ENCODE measurements at places on chromosomes 12 and 14. TPM values are rescaled to one million over a fixed set of nuclear protein-coding genes. Genes with fewer than 3 reads are reported as not detected.
A peak's percentile ranks its signal among the peaks of the same experiment; 100 is the strongest.

DNA sequence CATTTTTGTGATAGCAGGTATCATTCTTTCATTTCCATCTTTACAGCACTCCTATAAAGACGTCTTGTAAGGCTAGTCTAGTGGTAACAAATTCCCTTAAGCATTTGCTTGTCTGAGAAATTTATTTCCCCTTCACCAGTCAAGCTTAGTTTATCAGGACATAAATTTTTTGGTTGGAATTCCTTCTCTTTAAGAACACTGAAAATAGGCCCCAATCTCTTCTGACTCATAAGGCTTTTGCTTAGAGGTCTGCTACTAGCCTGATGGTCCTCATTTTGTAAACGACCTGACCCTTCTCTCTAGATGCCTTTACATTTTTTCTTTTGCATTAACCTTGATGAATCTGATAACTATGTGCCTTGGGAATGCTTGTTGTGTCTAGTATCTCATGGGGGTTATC is 20.3 kb downstream of the OLR1 start:
- no peak overlapping the region for H3K27ac ChIP-seq
- H3K36me3 ChIP-seq, result no peaks in the 10 kb centered on the region
- no peak for DNase-seq
- no peaks in the 10 kb centered on the region for H3K27me3 ChIP-seq

GRCh38 chr14:56328021-56328420 is 209.8 kb downstream of the PELI2 start:
- DNase-seq, result no peak
- peaks cover 4% of the 10 kb centered on the region for H3K4me1 ChIP-seq
- H3K36me3 ChIP-seq, result no peaks in the 10 kb centered on the region
- no peaks in the 10 kb centered on the region for H3K27me3 ChIP-seq
- H3K27ac ChIP-seq, result no peak overlapping the region
- no peak overlapping the region for H3K4me3 ChIP-seq

DNA sequence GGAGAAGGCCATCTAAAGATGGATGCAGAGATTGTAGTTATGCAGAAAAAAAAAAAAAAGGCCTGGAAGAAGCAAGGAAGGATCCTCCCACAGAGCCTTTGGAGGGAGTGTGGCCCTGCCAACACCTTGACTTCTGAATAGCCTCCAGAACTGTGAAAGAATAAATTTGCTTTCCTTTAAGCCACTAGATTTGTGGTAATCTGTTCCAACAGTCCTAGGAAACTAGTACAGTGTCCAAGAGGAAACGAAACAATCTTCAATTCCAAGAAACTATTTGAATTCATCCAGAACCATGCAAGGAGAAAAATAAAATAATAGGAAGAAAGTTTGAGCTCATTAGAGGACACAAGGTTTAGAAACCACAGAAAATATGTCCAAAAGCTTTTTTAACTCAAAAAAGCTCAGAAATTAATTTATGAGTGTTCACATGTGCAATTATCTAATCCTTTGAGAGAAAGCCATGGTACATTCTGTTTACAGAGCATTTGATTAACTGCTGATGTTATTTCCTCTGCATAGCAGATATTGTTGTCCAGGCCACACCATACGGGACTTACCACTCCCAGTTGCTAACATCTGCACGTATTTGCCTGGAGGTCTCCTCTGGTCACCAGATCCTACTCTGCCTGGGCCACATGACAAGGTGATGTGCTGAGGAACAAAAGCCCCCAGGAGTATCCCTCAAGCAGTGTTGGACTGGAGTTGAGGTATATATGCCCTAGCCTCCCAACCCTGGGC is 30.0 kb upstream of the STAB2 start:
- no peak for DNase-seq
- H3K27me3 ChIP-seq, result no peaks in the 10 kb centered on the region
- H3K27ac ChIP-seq, result no peak overlapping the region

DNA sequence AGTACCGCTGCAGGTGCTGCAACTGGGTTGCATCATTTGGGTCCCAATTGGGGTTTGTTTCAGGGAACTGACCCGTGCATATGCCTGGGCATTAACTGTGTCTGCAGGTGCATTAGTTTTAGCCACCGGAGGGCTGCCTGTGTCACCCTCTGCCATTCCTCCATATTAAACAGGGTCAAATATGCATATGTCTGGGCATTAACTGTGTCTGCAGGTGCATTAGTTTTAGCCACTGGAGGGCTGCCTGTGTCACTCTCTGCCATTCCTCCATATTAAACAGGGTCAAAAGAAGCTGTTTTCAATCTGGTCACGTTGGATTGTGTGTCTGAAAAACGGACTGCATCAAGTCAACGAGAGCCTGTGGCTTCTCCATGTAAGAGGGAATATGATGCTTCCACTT is 1317.0 kb downstream of the TMEM121 start:
- H3K4me1 ChIP-seq, result peaks cover 13% of the 10 kb centered on the region
- DNase-seq, result no peak
- no peaks in the 10 kb centered on the region for H3K36me3 ChIP-seq
- no peaks in the 10 kb centered on the region for H3K27me3 ChIP-seq
- peak overlapping the region; percentile 58 for H3K4me3 ChIP-seq

- no peaks in the 10 kb centered on the region for H3K27me3 ChIP-seq
- H3K36me3 ChIP-seq, result peaks cover 32% of the 10 kb centered on the region
- no peak overlapping the region for H3K27ac ChIP-seq
Observed at GRCh38 chr14:69423279-69423678, 24.8 kb downstream of the SLC39A9 start.

DNA sequence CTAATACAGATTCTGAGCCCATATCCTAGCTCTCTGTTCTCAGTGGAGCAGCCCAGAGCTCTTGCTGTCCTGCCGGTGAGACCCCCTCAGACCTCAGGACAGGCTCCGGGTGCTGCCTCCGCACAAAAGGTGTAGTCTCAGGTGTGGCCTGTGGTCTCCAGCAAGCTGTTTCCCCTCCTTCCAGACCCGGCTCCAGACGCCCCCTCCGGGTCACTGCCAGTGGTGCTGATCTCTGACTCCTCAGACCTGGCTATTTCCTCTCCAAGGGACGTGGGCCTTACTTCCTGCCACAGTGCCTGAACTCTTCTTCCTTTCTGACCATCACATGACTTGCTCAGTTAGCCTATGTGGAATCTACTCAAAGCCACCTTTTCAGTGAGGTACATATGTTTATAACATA is 337.5 kb downstream of the GLT1D1 start:
- H3K27me3 ChIP-seq, result no peaks in the 10 kb centered on the region
- no peaks in the 10 kb centered on the region for H3K4me1 ChIP-seq
- no peaks in the 10 kb centered on the region for H3K36me3 ChIP-seq
- no peak overlapping the region for H3K27ac ChIP-seq
- no peak for DNase-seq

- no peak overlapping the region for H3K27ac ChIP-seq
- no peaks in the 10 kb centered on the region for H3K36me3 ChIP-seq
- peaks cover 8% of the 10 kb centered on the region for H3K4me1 ChIP-seq
- H3K27me3 ChIP-seq, result no peaks in the 10 kb centered on the region
- no peak overlapping the region for H3K4me3 ChIP-seq
Observed at GRCh38 chr14:56422703-56423213, 156.8 kb upstream of the TMEM260 start.

GRCh38 chr12:117318591-117318990 is 42.8 kb downstream of the NOS1 start:
- H3K27me3 ChIP-seq, result no peaks in the 10 kb centered on the region
- no peak overlapping the region for H3K27ac ChIP-seq
- H3K4me1 ChIP-seq, result no peaks in the 10 kb centered on the region
- peak; percentile 25 for DNase-seq
- no peak overlapping the region for H3K4me3 ChIP-seq

GRCh38 chr12:119181944-119182343 is 3.2 kb downstream of the HSPB8 start:
- no peak for DNase-seq
- no peaks in the 10 kb centered on the region for H3K27me3 ChIP-seq
- H3K27ac ChIP-seq, result peak overlapping the region; percentile 90
- H3K4me3 ChIP-seq, result peak overlapping the region; percentile 77
- peaks cover 5% of the 10 kb centered on the region for H3K36me3 ChIP-seq

DNA sequence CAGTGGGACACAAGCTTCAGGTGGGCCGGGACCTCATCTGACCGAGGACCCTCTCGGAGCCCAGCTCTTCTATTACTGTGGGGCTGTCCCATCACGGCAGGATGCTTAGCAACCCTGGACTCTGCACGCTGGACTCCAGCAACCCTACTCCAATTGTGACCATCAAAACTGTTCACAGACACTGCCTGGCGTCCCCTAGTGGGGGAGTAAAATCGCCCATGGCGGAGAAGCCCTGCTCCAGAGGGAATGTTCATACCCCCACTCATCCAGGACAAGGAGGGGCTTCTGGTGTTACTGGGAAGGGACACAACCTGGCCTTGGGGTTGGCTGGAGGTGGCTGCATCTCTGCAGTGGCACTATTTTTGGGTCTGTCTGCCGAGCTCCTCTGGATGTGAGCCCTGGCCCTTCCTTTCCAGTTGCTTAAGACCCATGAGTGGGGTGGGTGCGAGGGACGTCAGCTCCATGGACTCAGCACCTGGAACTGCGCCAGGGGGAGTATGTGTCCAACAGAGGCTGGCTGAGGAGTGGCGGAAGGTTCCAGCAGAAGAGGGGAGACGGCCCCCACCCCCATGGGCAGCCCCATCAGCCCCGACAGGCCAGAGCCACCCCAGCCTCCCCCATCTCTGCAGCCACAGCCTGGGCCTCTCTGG is 103.8 kb downstream of the RFLNA start:
- H3K4me3 ChIP-seq, result no peak overlapping the region
- no peak overlapping the region for H3K27ac ChIP-seq
- H3K36me3 ChIP-seq, result peaks cover 78% of the 10 kb centered on the region
- peak; percentile 73 for DNase-seq

- H3K4me1 ChIP-seq, result peaks cover 6% of the 10 kb centered on the region
- no peak overlapping the region for H3K27ac ChIP-seq
- H3K27me3 ChIP-seq, result no peaks in the 10 kb centered on the region
- H3K36me3 ChIP-seq, result no peaks in the 10 kb centered on the region
- no peak overlapping the region for H3K4me3 ChIP-seq
Observed at GRCh38 chr14:103257211-103257962, 76.7 kb upstream of the EIF5 start.

GRCh38 chr12:118398940-118399339 is 22.6 kb downstream of the SUDS3 start:
- H3K4me3 ChIP-seq, result no peak overlapping the region
- H3K36me3 ChIP-seq, result peaks cover 90% of the 10 kb centered on the region
- H3K27ac ChIP-seq, result no peak overlapping the region

GRCh38 chr12:50937653-50938052 is 14.7 kb upstream of the HIGD1C start:
- H3K27me3 ChIP-seq, result no peaks in the 10 kb centered on the region
- peaks cover 34% of the 10 kb centered on the region for H3K4me1 ChIP-seq

DNA sequence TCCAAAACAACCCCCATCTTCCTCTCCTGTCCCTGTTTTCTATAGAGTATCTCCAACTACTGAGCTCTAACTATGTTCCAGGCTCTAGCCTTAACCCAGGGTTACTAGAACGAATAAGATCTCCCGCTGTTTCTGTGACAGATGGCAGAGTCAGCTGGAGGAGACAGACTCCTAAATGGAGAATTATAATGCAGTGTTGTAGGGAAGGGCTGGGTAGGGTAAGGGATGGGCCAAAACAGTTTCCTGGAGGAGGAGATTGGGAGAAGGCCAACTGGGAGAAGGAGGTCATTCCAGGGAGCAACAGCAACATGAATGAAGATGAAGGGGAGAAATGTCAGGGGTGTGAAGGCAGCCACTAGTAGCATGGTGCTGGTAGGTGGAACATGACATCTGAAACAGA is 73.4 kb upstream of the ANO4 start:
- H3K27ac ChIP-seq, result no peak overlapping the region
- no peaks in the 10 kb centered on the region for H3K36me3 ChIP-seq
- no peak overlapping the region for H3K4me3 ChIP-seq
- DNase-seq, result no peak
- H3K27me3 ChIP-seq, result peaks cover 34% of the 10 kb centered on the region
- no peaks in the 10 kb centered on the region for H3K4me1 ChIP-seq

- peaks cover 4% of the 10 kb centered on the region for H3K4me1 ChIP-seq
- no peaks in the 10 kb centered on the region for H3K36me3 ChIP-seq
- DNase-seq, result no peak
Observed at GRCh38 chr12:55642669-55643068, 6.0 kb downstream of the OR10P1 start.

DNA sequence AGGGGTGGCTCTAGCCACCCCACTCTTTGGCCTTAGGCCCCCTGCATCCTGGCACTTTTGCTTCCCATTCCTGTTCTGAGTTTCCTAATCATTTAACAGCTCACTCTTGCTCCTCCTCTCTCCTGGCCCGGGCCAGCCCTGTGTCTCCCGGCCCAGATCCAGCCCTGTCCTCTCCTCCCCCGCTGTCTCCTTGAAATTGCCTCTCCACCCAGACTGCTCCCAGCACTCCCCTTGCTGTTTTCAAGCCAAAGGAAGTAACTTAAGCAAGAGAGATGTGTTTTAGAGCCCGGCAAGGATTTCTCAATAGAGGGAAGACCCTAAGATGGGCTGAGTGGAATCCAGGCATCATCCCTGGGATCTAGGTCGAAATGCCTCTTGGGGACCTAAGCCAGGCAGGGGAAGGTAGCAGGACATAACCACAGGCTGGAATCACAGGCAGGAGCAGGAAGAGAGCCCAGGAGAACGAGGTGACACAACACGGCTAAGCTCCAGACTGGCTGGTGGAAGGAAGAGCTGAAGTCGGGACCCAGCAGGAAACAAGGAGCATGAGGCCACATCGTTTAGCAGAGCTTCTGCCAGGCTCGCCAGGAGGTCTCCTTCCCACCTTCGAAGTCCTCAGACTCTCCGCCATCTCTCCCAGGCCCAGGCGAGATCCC is 2.0 kb upstream of the LRP1-AS start:
- no peak overlapping the region for H3K4me3 ChIP-seq
- H3K36me3 ChIP-seq, result peaks cover 27% of the 10 kb centered on the region
- H3K27ac ChIP-seq, result peak overlapping the region; percentile 77
- H3K4me1 ChIP-seq, result peaks cover 76% of the 10 kb centered on the region

GRCh38 chr14:71632440-71632946 is 299.7 kb upstream of the RGS6 start:
- no peaks in the 10 kb centered on the region for H3K36me3 ChIP-seq
- H3K4me1 ChIP-seq, result no peaks in the 10 kb centered on the region
- H3K27ac ChIP-seq, result no peak overlapping the region
- H3K4me3 ChIP-seq, result no peak overlapping the region

The KLHL33 gene
- 0.29 TPM for total RNA-seq

The ARHGAP9 gene
- 37.7 TPM for total RNA-seq

The NRIP2 gene
- total RNA-seq, result 0.61 TPM

The CELA1 gene
- not detected for total RNA-seq

The CHGA gene
- total RNA-seq, result not detected

The AJUBA gene
- 37.8 TPM for total RNA-seq

The AQP6 gene
- total RNA-seq, result 0.35 TPM

The AQP2 gene
- total RNA-seq, result not detected

The AICDA gene
- total RNA-seq, result 0.75 TPM

The MARS1 gene
- 141 TPM for total RNA-seq
